Memory B cell (primary cell): ENCODE measurements at places on chromosomes 4 and X.

DNA sequence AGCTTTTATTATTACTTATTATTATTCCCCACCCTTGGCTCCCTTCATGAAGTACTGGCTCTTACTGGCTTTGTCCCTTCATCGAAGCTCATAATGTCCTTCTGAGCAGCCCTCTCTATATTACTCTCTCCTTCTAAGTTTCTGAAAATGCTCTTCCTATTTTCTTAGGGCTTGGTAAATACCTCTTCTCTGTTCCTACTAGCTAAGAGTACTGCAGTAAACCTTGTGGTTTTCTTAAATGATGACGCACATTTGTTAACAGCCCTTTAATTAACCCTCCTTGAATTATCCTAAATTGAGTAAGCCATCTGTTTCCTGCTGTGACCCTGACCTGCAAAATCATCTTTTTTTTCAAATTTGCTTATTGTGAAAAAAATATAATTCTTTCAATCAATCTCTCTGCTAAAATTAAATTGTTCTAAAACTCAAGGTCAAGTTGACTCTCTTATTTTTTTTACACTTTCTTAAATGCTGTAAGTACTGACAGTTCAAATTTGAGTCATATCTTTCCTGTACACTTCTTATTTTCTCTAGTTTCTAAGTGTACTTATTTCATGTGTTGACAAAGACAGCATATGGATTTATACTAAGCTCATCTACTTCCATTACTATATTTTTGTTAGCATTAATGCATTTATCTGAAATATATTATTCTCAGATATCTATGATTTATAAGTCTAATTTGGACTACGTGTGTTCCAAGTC lies 148.9 kb downstream of the ADAM29 start:
- no peak for DNase-seq

DNA sequence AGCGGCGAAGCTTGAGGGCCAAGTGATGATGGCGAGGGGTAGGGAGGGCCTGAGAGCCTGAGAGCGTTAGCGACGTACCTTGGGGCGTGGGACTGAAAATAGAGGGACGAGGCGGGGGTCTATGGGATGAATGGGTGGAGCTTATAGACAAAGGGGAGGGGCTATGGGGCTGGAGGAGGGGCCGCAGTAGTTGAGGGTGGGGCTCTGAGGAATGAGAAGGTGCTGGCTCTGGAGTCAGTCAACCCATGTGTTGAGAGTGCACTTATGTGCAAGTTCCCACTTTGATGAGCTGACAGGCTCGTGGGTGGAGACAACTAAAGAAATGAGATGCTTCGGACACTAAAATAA lies 488 bp downstream of the TBC1D25 start:
- no peak for DNase-seq

- DNase-seq: no peak
Measured at GRCh38 chrX:43176686-43177085, 398.7 kb upstream of the PPP1R2C start.

DNA sequence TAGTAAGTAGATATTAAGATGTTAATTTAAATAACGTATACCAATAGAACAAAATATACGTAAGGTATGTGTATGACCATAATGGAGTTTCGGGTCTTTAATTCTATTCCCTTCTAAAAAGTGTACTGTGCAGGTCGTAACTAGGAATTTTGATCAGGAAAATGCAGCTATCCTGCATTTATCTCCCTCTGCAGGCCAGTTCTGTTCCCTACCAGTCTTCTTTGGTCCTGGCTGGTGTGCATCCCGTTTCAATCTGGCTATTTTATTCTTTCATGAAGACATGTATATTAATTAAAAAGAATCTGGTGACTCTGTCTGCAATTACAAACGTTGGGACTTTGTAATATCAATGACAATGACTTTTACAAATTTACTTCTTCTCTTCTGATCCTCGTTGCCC lies 534.1 kb upstream of the AADAT start:
- DNase-seq: no peak

DNA sequence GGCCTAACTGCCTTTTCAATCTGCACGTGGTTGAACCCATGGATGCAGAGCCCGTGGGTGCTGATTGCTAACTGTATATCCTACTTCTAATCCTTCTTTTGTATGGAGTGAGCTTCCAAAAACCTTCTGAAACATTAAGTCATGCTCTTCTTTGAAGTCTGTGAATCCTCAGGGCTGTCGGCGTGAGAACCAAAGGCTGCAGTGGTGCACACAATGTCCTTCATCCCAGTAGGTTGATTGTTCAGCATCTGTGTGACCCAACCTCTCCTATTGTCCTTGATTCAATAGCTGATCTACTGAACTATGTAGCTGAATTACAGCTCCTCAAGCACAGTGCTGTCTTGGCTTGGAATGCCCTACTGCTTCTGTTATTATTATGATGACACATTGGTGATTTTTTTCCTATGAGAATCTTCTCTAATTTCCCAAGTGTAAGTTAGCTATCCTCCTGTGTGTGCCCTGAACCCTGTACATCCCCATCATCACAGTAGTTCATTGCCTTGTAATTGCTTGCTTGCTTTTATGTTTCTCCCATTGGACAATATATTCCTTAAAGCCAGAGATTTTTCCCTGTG lies 294.6 kb downstream of the TRIML1 start:
- no peak for DNase-seq

DNA sequence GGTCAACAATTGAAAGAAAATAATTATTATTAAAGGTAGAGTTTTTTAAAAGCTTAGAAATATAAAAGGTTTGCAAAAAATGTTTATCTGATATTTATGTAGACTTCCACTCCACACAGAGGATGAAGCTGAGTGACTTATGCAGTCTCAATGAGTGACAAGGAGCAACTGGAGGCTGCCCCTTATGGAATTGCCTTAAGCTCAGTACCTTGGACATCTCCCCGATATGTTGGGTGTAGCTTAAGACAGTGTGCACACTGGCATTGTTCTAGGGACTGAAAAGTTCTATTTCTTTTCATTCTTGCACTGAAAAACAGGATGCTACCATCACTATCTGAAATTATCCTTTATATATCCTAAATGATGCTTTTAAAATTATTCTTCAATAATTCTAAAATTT lies 292.1 kb downstream of the PRDM5 start:
- no peak for DNase-seq

- DNase-seq: no peak
Measured at GRCh38 chr4:4329496-4329895, 39.4 kb downstream of the ZBTB49 start.

DNA sequence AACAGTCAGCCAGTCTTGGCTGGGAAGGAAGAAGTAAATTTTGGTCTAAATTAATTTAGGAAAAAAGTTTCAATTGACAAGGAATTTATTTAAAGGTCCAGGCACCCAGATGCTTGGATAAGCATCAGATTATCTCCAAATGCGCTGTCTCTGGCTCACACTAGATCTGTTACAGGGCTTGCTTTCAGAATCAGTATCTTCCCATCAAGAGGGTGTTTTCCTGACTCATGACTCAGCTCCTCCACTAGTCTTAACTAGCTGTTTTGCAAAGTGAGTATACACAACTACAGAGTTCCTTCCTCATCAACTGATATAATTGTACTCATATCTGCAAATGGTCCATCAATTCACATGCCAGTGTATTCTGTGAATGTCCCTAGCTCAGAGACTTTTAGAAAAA lies 482.1 kb upstream of the CPEB2 start:
- DNase-seq: no peak

DNA sequence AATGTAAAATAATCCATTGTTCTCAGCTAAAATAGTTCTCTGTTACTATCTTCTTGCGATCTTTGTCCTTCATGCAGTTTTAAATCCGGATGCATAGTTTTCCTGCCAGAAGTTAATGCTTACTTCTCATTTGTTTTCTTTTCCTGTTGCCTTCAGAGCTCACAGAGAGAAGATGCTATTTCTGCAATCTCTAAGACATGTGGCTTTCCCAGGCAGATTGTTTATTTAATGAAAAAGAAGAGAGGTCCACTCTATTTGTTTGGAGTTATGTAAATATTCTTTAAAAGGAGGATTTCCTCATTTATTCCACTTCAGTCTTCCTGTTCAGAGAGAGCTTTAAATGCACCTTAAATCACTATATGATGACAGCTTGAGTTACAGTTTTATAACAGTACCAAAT lies 39.3 kb upstream of the HPGD start:
- DNase-seq: no peak

DNA sequence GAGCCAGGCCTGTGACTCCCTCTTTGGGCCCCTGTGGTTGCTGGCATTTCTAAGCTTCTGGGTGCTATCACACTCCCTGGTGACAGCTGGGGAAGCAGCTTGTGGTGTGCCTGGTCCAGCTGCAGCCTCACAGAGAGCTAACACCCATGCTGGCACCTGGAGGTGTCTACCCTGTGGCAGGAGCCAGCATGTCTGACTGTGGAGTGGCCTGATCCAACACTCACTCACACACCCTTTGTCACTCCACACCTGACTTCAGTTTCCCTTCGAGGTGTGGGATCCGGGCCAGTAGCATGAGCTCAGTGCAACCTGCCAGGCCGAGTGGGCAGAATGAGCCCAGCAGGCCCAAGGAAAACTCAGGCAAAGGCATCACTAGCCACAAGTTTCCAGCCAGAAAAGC lies 67.5 kb downstream of the TECRL start:
- no peak for DNase-seq

GRCh38 chr4:139282065-139282720 lies 2.2 kb upstream of the MGARP start:
- no peak for DNase-seq

DNA sequence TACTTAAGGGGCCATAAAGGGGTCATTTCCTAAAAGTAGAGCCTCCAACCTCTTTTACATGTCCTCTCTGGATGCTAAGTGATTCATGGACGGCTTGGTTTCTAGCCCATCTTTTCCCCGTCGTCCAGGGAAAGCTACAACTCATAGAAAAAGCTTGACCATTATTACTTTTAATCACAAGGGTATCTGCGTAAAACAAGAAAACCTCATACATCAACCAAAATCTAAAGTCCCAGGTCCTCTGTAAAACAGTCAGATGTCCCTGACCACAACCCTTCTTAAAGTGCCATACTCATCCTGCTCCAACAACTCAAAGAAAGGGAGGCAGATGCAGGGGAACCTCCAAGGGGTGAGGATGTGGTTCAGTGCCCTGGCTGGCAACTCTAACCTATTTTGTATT lies 29.6 kb downstream of the ADGRA3 start:
- DNase-seq: no peak

GRCh38 chr4:119041396-119041795 lies 94.2 kb upstream of the MYOZ2 start:
- no peak for DNase-seq

DNA sequence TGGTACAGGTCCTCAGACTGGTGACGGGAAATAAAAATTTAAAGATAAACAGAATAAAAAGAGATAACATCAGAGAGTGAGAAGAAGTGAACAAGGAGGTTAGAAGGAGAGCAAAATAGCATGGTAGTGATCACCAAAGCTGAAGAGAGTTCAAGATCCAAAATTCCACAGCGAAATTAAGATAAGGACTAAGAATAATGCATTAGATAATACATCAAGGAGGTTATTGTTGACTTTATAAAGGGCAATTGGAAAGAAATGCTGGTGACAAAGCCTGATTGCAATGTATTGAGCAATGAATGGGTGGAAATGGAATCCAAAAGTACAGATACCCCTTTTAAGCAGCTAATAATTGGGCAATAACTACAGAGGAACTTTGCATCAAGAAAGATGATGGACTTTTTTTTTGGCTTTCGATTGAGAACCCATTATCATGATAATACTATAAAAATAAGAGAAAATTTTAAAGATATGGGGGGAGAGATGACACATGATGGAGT lies 101.6 kb upstream of the MAP9 start:
- no peak for DNase-seq

DNA sequence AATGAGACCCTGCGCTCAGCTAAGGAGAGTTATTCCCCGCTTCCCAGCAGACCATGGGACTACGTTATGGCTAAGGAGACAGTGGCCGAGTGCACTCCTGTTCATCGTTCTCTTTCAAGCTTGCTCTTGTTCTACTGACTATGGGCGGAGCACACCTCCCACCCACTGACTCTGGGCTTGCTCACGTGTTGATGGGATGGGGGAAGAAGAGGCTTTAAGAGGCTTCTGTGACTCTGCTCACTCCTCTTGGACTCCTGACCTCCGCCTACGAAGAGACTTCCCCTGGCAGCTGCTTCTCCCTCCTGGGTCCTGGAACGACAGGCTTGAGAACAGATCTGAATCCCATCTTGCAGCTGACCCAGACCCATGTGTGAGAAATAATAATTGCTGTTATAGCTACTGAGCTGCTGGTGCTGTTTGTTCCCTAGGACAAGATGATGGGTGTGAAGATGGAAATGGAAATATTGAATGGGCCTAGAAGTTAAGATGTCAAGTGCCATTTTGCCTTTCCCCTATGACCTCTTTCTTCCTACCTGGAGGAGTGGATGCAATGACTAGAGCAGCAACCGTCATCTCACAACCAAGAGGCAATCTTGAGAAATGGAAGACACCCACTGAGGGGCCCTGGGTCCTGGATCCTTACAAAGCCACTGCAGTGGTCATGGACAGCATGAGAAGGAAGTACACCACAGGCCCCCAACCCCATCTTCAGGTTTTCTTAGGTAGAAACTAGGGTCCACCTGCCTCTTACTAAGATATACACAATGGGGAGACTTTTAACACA lies 38.7 kb upstream of the IRAK1 start:
- DNase-seq: no peak

- DNase-seq: no peak
Measured at GRCh38 chr4:74260036-74260435, 48.2 kb upstream of the EPGN start.

DNA sequence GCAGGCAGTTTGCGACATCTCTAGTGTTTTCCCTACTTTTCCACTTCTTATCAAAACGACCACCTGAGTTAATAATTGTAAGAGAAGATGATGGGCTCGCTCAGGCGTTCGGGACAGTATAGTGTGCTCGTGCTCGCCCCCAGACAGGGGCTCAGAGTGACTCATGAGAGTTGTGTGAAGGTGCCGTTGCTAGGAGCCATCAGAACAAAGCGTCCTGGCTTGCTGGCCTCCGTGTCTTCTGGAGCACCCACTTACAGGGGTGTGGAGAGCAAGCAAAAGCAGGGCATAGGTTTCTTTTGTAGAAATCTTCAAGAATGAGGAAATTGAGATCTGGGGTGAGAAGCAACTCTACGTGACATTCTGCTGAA lies 73.0 kb upstream of the ADGRG2 start:
- no peak for DNase-seq

GRCh38 chrX:103376118-103376978 lies at the start of gene BEX3:
Gene BEX3 (plus strand): TSS chrX:103376538. CDS start chrX:103377522, 984 bp downstream.
- DNase-seq: no peak

DNA sequence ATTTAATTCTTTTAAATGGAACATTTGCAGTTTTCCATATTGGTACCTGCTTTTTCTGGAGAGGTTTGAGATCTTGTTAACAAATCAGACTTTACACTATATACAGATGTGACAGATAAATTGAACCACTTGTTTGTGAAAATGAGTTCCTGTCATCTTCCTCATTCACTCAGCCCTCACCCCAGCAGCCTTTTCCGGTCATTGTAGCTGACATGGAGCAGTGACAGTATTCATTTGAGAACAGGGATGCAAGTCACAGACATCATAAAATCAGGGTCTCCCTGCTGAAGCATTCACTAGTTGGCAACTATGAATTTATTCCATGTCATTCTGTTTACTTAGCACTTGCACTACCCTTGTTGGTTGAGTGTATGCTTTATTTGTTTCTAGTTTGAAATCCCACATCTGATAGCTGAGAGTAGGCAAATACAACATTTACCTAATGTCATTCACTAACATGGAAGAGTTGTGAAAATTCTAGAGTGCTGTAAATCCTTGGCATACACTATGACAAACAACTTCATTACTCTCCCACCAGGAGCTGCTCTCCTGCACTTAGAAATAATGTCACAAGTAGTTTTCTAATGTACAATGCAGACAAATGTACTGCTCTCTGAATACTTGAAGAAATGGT lies 78.9 kb downstream of the UGT8 start:
- DNase-seq: no peak
